ENCODE measurements at places on chromosomes 3 and 15.

DNA sequence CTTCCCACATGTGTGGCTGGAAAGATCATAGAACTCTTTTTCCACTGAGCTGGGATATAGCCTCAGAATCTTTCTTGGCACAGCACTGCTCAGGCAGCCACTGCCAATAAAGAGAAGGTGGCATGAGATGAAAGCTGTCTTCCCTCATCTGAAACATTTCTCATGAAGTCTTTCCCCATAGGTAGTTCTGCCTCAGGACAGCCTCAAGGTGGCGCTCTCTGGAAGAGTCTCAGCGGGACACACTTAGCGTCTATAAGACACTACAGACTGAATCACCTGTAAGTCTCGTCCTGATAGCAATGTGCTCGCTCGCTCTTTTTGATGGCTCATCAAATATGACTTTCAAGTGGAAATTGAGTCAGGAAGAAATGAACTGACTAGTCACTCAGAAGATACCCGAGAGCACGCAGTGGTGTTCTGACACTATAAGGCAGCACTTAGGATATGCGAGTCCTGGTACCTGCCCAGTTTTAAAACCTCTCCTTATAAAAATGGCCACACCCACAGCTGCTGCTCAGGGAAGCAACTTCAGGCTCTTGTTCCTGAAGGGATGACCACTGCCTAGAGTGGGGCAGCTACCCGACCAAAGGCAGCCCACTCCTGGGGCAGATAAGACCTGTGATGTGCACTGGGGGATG, 269.5 kb downstream of the SUCLG2 start:
- DNase-seq: no peak

DNA sequence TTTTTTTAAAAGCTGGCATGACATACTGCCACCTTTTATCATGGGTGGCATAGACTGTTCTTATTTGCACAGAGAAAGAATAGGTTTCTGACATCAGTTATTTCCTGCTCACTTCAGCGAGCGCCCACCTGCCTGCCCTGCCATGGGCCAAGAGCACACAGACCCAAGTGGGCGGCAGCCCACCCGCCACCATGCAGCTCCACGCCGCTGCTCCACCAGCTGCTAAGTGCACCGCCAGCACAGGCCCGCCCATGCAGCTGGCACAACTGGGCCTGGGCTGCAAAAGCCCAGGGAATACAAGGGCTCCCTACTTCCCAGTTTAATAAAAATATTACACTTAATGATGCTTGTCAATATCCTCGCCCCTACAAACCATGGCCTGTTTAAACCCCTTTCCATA, 15.4 kb downstream of the ZNF148 start:
- no peak for DNase-seq

GRCh38 chr3:77137559-77137958, 97.7 kb downstream of the ROBO2 start:
- DNase-seq: no peak

- no peak for DNase-seq
Measured at GRCh38 chr3:112231727-112232126, 62.3 kb downstream of the SLC9C1 start.

DNA sequence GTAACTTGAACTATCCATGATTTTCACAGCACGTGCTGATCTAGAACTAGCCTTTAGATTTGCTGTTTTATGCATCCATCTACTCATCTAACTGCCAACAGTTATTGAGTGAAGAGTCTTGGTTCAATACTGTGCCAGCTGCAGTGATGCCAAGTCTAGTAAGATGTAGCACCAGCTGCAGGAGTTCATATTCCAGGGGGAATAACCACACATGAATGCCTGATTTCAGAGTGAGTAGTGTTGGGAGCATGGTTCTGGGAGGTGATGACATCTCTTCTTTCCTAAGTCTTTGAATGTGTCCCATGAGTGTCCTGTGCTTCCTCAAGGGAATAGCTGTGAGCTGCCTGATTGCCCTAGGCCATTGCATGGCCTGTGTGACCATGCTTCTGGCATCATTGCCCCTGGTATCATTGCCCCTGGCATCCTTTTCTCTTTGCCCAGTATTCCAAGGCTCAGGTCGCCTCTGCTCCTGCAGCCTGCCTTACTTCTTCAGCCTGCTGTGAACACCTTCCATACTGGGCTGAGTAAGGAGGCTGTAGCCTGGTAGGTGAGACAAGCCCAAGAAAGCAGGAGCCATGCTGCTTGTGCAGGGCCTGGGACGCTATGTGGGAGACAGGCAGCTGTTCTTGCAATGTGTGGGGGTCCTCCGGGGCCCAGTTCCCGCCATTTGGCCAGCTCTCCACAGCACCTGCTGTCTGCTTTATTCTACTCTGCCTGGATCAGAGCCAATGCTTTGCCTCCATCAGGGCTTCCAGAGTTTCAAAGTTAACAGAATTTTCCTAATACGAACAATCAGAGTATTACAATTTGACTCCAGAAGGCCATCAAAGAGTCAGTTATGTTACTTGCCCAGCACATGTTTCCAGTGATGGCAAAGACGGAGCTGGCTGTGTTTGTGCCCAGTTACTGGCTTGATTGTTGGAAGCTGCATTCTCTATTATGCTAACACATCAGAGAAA, 73.2 kb downstream of the CLSTN2 start:
- no peak for DNase-seq

- no peak for DNase-seq
Measured at GRCh38 chr3:102000620-102001209, 151.4 kb downstream of the NFKBIZ start.

- DNase-seq: no peak
Measured at GRCh38 chr3:176469694-176470205, 727.5 kb downstream of the TBL1XR1 start.

DNA sequence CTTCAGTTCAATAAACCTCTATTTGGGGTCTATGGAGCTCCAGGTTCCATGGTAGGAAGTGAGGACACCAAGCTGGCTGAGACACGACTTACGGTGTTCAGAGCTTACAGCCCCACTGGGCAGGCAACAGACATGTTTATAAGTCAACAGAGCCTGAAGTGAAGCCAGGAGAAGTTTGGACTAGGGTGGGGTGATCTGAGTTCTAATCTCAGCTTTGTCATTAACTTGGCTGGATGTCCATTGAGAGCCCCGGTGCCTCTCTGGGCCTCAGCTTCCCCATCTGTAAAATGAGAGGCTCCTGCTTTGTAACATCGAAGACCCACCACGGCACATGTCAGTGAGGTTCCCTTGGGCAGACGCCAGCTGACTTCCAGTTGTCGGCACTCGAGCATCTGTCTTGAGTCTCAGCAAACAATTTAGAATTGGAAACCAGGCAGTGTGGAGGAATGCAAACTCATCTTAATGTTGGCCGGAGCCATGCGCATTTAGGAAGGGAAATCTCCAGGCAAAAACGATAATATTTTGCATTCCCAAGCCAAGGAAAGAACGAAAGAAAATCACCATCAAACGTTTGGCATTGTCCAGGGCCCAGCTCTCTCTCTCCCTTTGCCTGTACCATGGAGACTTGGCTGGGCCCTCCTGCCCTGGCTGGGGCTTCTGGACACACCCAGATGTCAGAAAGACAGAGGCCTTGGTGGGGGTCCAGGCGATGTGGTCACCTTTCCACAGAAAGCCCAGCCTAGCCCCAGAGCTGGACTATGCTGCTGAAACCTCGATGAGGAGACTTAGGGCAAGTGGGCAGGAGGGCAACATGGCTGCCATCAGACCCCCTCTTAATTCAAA, 18.4 kb downstream of the ITGA11 start:
- DNase-seq: no peak

- DNase-seq: no peak
Measured at GRCh38 chr3:64816355-64816754, 128.6 kb upstream of the ADAMTS9 start.

- no peak for DNase-seq
Measured at GRCh38 chr15:49225572-49226281, 55.7 kb downstream of the GALK2 start.

DNA sequence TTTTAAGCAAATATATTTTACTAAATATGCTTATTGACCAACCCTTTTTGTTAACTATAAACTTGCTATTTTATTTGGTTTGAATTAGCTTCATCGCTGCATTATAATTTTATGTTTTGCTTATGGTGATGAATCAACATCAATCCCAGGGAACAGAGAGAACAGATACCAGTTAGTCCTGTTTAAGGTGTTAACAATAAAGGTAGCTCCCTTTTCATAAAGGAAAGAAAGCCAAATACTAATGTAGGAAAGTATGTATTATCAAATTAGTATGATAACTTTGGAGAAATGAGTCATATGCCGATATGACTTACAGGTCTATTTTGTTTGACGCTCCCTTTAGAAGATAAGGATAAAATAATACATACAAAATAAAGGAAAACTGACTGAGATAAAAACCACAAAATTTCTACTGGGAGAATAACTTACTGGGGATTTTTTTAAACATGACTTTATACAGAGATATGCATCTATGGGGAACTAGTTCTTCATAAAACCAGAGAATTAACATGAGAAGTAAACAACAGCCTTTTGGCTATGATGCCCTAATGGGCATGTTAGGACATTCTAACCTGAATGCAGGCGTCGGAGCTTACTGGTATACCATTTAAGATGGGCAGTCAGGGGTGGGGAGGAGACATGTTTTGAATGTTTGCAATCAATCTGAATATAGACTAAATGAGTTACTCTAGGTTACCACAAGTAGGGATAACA, 4.5 kb downstream of the OR5K2 start:
- no peak for DNase-seq

Data from NCI-H774 (cell line).